Activated naive CD4-positive, alpha-beta T cell treated with Interleukin-2 at 50 U/mL for 16 hours (primary cell): ENCODE measurements at places on chromosomes 6 and 20.

DNA sequence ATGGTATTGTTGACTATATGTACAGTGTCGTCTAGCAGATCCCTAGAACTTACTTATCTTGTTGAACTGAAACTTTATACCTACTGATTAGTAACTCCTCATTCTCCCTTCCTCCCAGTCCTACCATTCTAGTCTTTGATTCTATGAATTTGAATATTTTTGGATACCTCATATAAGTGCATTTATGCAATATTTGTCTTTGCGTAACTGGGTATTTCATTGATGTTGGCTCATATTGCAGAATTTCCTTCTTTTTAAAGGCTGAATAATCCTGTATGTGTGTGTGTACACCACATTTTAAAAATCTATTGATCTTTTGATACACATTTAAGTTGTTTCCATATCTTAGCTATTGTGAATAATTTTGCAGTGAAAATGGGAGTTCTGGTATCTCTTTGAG lies 119.9 kb downstream of the SOX4 start:
- no peak for DNase-seq

- DNase-seq: no peak
Measured at GRCh38 chr20:20480126-20480525, 112.2 kb downstream of the INSM1 start.

DNA sequence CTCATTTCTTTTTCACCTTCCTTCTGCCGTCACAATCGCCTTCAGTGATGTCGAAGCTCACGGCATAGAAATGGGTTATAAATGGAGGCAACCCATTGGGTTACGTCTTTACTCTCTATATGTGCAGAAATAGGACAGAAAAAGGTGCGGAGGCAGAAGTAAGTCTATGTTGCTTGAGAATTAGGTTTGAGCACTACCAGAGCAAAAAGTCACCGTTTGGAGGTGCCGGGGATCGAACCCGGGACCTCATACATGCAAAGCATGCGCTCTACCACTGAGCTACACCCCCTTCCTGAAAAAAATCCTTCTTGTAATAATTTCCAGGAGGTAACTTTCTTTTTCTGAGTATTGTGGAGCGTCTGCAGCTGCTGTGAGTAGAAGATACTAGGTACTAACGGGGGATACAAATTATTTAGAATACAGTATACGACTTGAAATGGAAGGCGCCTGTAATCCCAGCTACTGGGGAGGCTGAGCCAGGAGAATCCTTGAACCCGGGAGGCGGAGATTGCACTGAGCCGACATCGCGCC lies 134.2 kb downstream of the TRIM27 start:
- no peak for DNase-seq

DNA sequence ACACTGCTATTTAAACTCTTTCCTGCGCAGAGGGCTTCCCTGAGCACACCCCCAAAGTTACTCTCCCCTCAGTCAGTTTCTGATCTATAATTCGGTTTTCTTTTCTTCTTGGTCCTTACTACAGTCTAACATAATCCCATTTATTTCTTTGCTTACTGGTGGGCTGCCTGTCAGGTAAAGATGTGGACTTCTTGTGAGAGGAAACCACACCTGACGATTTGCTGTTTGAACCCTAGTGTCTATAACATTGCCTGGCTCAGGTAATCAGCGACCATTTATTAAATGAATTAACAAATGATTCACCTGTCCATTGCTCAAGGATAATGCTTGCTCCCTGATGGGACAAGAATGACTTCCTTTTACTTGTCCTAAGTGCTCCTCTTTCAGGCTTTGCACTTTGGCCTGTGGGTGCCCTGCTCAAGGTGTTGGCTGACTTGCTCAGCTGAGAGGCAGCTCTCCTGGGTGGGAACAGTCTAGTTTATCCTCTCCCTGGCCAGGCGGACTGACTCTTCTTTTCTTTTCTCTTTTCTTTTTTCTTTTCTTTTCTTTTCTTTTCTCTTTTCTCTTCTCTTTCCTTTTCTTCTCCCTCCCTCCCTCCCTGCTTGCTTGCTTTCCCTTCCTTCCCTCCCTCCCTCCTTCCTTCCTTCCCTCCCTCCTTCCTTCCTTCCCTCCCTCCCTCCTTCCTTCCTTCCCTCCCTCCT lies 233.1 kb downstream of the BCAS1 start:
- no peak for DNase-seq

DNA sequence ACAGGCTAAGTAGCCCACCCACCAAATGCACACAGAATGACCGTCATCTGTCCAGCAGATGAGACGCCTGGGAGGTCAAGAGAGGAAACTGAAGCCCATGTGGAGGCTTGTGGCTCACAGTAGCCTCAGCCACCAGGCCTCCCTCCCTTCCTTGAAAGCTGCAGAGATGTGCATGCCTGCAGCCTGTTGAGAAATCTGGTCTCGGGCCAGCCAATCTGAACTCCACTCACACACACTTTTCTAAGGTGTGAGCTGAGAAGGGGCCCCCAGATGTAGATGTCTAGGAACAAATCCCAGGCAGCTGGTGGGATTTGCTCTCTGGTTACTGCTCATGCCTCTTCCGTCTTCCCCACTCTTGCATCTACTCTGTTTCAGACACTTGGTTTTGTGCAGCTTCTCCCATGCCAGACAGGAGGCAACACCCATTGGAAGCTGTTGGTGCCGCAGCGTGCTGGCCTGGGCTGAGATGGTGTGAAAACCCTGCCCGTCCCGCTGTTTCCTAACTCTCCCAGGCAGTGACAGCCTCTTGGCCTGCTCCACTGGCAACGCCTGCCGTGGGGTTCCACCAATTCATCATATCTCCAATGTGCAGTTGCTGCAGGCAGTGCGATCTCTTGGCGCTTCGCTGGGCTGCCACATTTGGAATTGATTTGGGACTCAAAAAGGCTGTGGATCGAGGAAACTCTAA lies 24.1 kb upstream of the PAX1 start:
- no peak for DNase-seq

GRCh38 chr6:37433657-37434271 lies 743 bp downstream of the CMTR1 start:
- peak; percentile 57 for DNase-seq

DNA sequence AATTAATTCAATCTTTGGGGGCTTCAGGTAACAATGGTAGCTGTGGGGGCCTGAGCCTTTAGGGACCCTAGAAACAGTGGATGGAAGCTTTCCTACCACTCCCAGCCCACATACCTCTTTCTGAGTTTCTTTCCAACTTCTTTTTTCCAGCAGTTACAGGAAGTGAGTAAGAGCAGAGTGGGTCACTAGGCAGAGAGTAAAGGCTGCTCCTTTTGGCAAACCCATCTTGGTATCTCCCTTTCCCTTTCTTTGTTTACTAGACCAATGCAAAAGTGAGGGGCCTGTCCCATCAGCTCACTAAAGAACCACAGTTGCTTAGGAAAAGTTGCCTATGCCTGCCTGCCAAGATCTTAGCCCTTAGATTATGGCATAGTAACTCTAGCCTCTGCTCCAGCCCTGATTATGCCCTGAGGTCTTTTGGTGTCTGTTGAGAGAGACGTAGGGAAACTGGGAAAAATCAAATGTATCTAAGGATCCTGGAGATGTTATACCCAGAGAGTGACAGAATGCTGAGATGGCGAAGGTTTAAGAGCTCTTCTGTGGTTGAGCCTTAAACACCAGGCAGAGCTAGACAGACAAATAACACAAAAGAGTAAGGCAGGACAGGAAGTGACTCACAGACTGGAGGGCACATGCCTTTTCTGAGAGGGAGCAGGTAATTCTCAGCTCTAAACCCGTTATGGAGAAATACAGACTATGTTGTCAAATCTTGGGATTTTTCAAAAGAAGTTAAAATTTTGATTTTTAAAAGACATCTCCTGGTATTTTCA lies 31.3 kb downstream of the TRMT6 start:
- no peak for DNase-seq

DNA sequence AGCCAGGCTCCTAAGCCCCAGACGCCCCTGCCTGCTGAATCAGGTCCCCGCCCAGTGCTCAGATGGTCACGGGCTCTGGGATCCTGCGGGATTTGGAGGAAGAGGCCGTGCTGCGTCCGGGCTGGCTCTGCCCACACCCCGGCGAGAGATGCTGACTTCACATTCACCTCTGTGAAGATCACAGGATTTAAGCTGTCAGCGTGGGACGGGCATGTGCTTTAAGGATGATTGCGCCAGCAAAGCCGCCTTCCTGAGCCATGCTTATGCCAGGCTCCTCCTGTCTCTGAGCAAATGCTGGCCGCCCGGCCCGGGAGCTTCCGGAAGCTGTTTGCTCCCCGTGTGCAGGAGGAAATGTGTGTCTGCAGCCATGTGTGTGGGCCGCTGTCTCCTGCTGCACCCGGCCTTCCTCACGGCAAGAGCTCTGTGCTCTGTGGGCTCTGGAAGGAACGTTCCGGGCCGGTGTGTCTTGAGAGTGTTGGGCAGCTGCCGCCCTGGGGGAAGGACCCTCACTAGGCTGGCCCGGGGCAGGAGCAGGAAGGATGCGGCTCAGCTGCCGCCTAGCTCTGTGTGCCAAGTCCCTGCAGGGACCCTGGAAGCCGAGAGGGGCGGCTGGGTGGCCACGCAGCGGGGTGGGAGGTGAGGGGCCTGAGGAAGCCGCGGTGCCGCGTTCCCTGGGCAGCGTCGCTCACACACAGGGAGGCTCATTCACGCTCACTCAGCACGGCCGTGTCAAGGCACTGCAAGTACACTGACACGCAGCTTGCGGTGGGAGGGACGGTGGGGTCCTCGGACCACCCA lies 19.0 kb upstream of the BHLHE23 start:
- DNase-seq: no peak

DNA sequence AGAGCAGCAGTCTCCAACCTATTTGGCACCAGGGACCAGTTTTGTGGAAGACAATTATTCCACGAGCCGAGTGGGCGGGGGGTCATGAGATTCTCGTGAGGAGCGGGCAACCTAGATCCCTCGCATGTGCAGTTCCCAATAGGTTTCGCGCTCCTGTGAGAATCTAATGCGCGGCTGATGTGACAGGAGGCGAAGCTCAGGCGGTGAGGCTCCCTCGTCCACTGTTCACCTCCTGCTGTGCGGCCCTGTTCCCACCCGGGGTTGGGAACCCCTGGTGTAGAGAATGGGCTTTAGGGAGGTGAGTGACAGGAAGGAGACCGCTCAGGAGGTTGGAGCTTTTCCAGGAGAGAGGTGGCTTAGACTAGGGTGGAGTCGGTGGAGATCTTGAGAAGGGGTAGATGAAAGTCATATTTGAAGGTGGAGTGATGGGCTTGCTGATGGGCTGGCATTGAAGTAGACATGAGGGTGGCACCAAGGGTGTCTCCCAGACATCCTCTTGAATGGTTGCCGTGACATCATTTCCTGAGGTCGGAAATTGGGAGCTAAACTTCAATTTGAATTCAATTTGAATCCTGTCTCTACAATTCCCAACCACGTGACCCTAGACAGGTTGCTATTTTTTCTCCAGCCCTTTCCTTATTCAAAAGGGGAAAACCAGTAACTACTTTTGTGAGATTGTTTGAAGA lies 1.5 kb upstream of the RAD21L1 start:
- DNase-seq: no peak

DNA sequence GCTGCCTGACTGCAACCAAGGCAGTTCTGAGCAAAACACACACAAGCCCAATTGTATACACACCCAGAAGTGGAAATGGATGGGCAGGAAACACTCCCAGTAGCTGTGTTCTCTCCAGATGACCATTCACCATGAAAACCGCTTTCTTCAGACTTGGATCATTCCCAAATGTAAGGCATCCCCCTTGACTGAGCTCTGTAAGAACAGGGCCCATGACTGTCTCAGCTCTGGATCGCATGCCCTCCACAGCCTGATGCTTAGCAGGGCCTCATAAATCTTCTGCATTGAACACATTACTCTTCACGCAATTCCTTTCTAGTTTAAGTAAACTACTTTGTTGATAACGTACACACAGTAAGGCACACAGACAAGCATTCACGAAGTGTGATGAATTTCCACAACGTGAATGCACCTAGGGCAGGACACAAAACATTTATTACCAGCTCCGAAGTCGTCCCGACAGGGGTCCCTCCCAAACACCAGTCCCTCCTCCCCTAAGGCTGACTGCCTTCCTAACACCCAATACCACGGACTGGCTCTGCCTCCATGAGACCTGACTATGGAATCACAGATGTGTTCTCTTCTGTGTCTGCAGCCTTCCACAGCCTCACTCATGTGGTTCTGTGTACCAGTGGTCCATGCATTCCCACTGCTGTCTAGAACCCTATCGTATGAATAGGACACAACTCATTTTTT lies 31.7 kb downstream of the BMP7 start:
- no peak for DNase-seq

GRCh38 chr6:42777126-42777822 lies 4.6 kb upstream of the BICRAL start:
- no peak for DNase-seq

DNA sequence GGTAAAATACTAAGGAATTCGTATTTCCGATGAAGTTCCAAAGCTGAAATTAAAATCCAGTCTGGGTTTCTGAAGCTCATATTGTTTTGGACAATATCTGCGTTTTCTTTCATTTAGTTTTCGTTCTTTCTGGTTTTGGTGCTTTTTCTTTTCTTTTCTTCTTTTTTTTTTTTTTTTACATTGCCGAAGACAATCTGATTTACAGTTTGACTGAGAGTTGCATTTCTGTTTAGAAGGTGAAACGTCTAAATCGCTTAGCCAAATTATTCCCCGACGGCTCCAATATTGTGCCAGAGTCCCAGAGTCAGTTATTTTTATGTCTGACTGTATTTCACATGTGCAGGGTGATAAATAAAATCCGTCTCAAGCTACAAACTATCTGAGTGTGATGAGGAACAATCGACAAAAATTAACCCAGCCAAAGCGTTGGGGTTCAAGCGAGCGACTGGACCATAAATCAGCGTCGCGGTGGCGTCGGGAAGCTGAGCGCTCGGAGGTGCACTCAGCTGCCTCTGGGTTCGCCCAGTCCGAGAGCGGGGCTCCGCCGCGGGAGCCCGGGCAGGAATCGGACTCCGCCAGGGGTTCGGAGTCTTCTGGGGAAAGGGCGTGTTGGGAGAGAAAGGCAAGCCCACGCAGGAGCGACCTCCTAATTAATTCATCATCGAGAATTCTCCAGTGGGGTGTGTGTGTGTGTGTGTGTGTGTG lies 8.2 kb upstream of the TBX18 start:
- no peak for DNase-seq

GRCh38 chr6:100088009-100088408 lies 94.0 kb upstream of the MCHR2 start:
- DNase-seq: no peak

DNA sequence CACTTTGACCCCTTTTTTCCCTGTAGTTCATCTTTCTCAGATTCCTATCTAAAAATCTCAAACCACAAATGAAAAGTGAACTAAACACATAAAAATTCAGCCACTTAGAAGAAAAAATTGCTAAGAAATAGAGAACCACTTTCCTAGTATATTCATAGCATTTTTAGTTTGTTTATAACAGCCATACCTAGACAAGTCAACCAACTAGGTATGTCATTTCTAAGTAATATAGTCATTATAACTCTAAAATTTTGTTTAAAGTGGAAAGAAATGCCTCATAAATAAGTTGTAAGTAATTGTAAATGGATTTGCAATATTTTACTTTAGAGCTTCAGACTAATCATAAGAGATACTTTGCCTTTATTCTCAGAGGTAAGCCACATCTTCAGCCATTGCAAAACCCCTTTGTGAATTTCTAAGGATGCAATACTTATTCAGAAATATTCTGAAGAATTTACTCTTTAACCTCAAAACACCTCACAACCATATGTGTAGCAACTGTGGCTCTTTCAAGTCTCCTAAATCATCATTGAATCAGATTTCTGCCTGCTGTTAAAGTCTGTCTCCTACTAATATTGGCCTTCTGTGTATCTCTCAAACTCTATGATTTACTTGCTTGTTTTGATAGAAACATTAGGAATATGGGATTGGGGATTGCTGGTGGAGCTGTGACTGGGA lies 6.9 kb upstream of the SUMO4 start:
- DNase-seq: no peak
